Cardiac muscle cell (in vitro differentiated cells and primary cell): ENCODE measurements at places on chromosomes 7 and 10.

DNA sequence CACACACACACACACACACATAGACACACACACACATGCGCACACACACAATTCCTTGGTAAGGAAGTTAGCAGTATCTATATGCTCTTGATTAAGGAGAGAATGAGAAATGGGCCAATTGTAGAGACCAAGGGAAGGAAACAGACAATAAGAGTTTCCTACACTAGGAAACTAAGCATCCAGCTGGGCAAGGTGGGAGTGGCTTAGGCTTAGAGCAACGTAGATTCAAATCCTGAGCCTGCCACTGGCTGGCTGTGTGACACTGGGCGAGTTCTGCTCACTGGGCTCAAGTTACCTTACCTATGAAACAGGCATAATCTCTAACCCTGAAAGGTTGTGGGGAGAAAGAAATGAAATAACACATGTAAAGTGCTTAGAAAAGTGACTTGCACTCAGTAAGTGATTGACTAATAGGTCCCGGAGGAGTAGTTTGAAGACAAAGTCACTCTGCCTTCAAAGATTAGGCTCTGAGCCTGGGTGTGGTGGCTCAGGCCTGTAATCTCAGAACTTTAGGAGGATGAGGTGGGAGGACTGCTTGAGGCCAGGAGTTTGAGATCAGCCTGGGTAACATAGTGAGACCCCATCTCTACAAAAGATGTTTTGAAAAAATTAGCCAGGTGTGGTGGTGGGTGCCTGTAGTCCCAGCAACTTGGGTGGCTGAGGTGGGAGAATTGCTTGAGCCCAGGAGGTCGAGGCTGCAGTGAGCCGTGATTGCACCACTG, 701.4 kb downstream of the PARD3 start:
- no peak overlapping the region for H3K27ac ChIP-seq
- peaks cover 4% of the 10 kb centered on the region for H3K36me3 ChIP-seq
- DNase-seq: no peak
- H3K27me3 ChIP-seq: no peaks in the 10 kb centered on the region
- no peak overlapping the region for H3K4me3 ChIP-seq

- DNase-seq: no peak
- no peak overlapping the region for H3K27ac ChIP-seq
Observed at GRCh38 chr7:102988631-102989560, 76.1 kb downstream of the LRRC17 start.

DNA sequence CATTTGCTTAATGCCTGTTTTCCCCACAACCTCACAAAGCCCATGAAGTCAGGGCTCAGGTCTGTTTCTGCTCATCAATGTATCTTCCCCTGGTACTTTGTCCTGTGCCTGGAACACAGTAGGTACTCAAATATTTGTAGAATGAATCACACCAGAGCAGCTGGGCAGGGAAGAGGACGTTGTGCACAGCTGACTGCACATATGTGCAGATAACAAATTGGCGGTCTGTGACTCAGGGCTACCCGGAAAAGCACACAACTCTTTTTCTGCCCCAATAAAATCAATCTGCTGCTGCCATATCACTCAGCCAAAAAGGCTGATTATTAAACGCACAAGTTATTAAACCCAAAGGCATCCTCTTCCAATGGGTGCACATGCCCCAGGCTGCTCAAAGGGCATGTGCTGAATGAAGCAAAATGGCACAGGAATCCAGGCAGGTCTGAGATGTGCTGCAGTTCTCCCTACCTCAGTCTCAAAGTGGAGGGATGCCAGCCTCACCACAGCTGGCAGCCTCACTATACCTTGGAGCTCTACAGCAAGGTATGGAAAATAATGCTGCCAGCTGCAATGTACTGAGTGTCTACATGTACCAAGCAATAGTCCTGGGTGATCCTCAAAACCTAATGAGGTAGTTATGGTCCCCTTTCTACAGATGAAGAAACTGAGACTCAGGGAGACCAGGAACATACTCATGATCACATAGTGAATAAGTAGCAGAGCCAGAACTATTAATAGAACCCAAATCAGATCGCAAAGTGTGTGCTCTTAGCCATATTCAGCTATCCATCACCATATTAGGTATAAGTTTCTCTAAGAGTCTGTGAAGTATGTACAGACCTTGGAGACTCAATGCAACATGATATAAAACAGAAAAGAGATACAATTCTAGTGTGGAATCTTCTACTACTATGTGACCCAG, 43.4 kb downstream of the SORBS1 start:
- DNase-seq: no peak
- H3K4me1 ChIP-seq: peaks cover 18% of the 10 kb centered on the region
- H3K4me3 ChIP-seq: no peak overlapping the region
- peak overlapping the region; percentile 70 for H3K27ac ChIP-seq

GRCh38 chr10:100683004-100683403, 62.4 kb upstream of the PAX2 start:
- no peak for DNase-seq
- H3K4me3 ChIP-seq: no peak overlapping the region
- no peaks in the 10 kb centered on the region for H3K4me1 ChIP-seq
- peaks cover 95% of the 10 kb centered on the region for H3K27me3 ChIP-seq

DNA sequence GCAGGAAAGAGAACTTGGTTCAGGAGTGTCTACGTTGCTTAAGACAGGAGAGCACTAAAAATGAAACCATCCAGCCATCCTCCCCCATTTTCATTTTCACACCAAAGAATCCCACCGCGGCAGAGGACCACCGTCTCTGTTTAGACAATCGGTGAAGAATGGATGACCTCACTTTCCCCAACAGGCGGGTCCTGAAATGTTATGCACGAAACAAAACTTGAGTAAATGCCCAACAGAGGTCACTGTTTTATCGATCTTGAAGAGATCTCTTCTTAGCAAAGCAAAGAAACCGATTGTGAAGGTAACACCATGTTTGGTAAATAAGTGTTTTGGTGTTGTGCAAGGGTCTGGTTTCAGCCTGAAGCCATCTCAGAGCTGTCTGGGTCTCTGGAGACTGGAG, 1.4 kb upstream of the IL6 start:
- H3K4me3 ChIP-seq: no peak overlapping the region
- peaks cover 4% of the 10 kb centered on the region for H3K4me1 ChIP-seq
- no peak overlapping the region for H3K27ac ChIP-seq
- H3K36me3 ChIP-seq: no peaks in the 10 kb centered on the region
- DNase-seq: no peak

DNA sequence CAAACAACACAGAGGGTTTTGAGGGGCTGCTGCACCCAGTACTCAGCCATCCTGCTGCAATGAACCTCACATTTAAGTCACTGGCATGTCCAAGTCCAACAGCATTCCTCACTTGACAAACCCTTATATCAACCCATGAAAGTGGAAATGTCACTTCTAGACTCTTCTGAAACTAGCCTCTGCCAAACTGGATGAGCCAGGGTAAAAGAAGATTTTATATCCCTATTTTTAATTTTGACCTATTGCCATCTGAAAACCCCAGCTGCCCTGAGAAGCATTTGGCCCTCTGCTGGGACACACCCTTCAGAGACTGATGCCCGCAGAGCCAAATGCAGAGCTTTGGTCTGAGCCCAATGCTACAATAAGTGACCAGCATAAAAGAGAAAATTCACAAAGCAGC, 201.1 kb downstream of the ANK3 start:
- H3K27me3 ChIP-seq: no peaks in the 10 kb centered on the region
- no peaks in the 10 kb centered on the region for H3K4me1 ChIP-seq
- no peak overlapping the region for H3K4me3 ChIP-seq
- no peaks in the 10 kb centered on the region for H3K36me3 ChIP-seq

DNA sequence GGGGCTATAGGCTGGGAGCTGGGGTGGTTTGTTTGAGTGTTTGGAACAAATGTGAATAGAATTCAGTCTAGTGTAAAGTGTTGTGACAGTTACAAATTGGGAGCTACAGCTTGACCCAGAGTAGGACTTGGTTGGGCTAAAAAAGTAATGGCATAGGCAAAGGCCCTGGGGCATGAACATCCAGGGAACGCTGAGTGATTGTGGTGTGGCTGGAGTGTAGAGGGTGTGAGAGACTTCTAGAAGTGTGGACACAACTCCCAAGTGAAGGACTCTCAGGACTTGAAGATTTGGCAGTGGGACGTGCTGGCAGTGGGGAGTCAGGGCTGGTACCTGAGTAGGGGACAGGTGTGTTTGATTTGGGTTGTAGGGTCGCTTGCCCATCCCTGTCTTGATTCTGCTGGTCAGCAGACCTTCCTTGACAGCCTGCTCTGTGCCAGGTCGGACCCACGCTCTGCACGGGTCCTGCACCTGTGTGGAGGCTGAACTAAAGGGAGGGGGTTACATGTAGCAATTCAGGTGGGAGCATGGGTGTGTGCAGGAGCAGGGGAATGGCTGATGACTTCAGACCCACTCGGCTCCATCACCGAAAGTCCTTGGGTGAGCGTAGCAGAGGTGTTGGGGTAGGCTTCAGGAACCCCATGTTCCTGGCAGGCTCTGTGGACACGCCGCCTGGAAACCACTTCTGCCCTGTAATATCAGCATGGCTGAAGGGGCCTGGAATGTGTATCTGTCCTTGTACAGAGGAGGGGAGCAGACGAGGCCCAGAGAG, 43.3 kb downstream of the ZMIZ1 start:
- H3K36me3 ChIP-seq: no peaks in the 10 kb centered on the region
- no peak overlapping the region for H3K4me3 ChIP-seq
- no peak for DNase-seq
- H3K27me3 ChIP-seq: no peaks in the 10 kb centered on the region

GRCh38 chr7:29825775-29826529, 19.6 kb downstream of the WIPF3 start:
- no peak overlapping the region for H3K27ac ChIP-seq
- no peaks in the 10 kb centered on the region for H3K36me3 ChIP-seq
- no peak overlapping the region for H3K4me3 ChIP-seq
- peaks cover 7% of the 10 kb centered on the region for H3K4me1 ChIP-seq
- H3K27me3 ChIP-seq: peaks cover 3% of the 10 kb centered on the region

GRCh38 chr10:76492026-76492425, 1060.6 kb downstream of the LRMDA start:
- DNase-seq: peak; percentile 89
- H3K27ac ChIP-seq: no peak overlapping the region
- no peak overlapping the region for H3K4me3 ChIP-seq
- H3K4me1 ChIP-seq: no peaks in the 10 kb centered on the region
- H3K27me3 ChIP-seq: no peaks in the 10 kb centered on the region

- H3K4me3 ChIP-seq: no peak overlapping the region
- no peaks in the 10 kb centered on the region for H3K36me3 ChIP-seq
- H3K27me3 ChIP-seq: no peaks in the 10 kb centered on the region
- no peak for DNase-seq
- H3K27ac ChIP-seq: peak overlapping the region; percentile 82
Observed at GRCh38 chr7:105346593-105347322, 42.0 kb downstream of the SRPK2 start.

DNA sequence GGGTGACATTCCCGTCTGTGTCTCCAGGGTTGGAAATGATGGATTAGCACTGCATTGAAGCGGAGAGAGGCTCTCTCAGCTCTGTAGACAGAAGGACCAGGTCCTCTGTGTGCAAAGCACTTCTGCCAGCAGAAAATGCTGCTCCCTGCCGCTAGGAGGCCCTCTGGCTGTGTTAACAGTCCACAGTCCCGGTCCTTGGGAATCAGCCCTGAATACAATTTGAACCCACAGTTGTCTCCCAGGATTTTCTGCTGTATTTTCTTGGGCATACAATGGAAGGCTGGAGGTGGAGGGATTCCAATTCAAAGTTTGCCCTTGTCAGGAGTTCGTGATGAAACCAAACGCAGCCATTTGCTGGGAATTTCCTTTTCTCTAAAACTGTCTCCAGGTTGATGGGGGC, 205.2 kb downstream of the GLRX3 start:
- no peak overlapping the region for H3K4me3 ChIP-seq
- no peak for DNase-seq
- no peaks in the 10 kb centered on the region for H3K36me3 ChIP-seq

GRCh38 chr10:29240986-29241660, 47.7 kb upstream of the LYZL1 start:
- DNase-seq: no peak
- H3K4me3 ChIP-seq: no peak overlapping the region
- H3K27me3 ChIP-seq: no peaks in the 10 kb centered on the region
- H3K4me1 ChIP-seq: peaks cover 42% of the 10 kb centered on the region

DNA sequence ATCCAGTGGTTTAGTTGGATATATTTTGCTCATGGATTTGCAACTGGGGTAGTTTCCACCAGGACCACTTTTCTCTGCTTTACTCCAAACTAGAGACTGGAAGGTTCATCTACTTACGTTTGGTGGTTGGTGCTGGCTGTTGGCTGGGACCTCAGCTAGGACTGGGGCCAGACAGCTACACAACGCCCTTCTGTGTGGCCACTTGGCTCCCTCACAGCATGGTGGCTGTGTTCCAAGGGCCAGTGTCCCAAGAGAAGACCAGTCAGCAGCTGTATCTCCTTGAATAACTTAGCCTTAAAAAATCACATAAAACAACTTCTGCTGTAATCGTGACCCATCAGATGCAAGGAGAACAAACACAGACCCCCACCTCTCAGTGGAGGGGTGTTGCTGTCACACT, 4.2 kb upstream of the KCNH2 start:
- no peaks in the 10 kb centered on the region for H3K36me3 ChIP-seq
- no peak for DNase-seq
- no peak overlapping the region for H3K27ac ChIP-seq
- no peak overlapping the region for H3K4me3 ChIP-seq
- H3K27me3 ChIP-seq: no peaks in the 10 kb centered on the region

- no peak overlapping the region for H3K4me3 ChIP-seq
- DNase-seq: no peak
- H3K4me1 ChIP-seq: no peaks in the 10 kb centered on the region
- H3K36me3 ChIP-seq: no peaks in the 10 kb centered on the region
- H3K27ac ChIP-seq: no peak overlapping the region
- no peaks in the 10 kb centered on the region for H3K27me3 ChIP-seq
Observed at GRCh38 chr10:14407567-14407966, 76.8 kb upstream of the FRMD4A start.

DNA sequence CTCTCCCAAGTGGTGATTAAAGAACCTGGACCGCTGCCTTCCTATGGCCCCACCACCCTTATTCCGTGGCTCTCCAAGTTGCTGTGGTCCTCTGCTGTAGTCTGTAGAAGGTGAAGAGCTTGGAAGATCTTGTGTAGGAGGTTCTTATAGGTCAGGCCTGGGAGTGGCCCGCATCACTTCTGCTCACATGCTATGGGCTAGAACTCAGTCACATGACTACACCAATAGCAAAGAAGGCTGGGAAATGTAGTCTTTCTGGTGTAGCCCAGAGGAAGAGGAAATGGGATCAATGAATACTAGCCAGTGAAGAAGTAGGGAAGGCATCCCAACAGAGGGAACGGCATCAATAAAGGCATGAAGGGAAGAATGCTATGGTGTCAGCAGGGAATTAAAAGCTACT, 41.3 kb upstream of the AOAH start:
- DNase-seq: no peak
- no peaks in the 10 kb centered on the region for H3K36me3 ChIP-seq
- H3K27me3 ChIP-seq: peaks cover 3% of the 10 kb centered on the region
- H3K4me3 ChIP-seq: no peak overlapping the region
- H3K27ac ChIP-seq: no peak overlapping the region
- no peaks in the 10 kb centered on the region for H3K4me1 ChIP-seq

- no peak overlapping the region for H3K4me3 ChIP-seq
- no peak for DNase-seq
- H3K27me3 ChIP-seq: no peaks in the 10 kb centered on the region
- no peaks in the 10 kb centered on the region for H3K36me3 ChIP-seq
- H3K27ac ChIP-seq: no peak overlapping the region
Observed at GRCh38 chr7:15555381-15555859, 6.4 kb downstream of the AGMO start.

- H3K4me3 ChIP-seq: no peak overlapping the region
- H3K4me1 ChIP-seq: no peaks in the 10 kb centered on the region
- DNase-seq: peak; percentile 33
- H3K27me3 ChIP-seq: no peaks in the 10 kb centered on the region
- peaks cover 4% of the 10 kb centered on the region for H3K36me3 ChIP-seq
- no peak overlapping the region for H3K27ac ChIP-seq
Observed at GRCh38 chr7:50595491-50596102, 30.4 kb upstream of the DDC start.

- H3K27me3 ChIP-seq: no peaks in the 10 kb centered on the region
- H3K36me3 ChIP-seq: no peaks in the 10 kb centered on the region
- no peaks in the 10 kb centered on the region for H3K4me1 ChIP-seq
- no peak for DNase-seq
Observed at GRCh38 chr7:46208635-46209525, 287.8 kb upstream of the IGFBP3 start.
